ENCODE measurements at places on chromosomes 6 and 20.

GRCh38 chr6:41626917-41627316 is 11.4 kb upstream of the MDFI start:
- DNase-seq, result no peak

DNA sequence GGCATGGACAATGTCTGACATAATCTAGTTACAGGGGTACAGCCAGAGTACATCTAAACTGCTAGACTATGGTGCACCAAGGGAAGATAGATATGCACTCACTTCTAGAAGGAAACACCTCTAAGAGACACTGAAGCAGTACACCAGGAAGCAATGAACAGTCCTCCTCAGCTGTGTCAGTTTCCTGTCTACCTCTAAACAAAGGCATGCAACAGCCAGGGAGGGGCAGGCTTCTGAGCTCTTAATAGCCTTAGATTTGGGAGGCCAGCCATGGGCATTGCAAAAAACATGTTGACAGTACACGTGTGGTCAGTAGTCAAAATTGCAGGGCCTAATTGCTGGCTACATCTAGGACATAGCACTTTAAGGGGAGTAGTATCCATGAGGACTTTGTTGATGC is 21.4 kb downstream of the CRYBG1 start:
- no peak for DNase-seq

DNA sequence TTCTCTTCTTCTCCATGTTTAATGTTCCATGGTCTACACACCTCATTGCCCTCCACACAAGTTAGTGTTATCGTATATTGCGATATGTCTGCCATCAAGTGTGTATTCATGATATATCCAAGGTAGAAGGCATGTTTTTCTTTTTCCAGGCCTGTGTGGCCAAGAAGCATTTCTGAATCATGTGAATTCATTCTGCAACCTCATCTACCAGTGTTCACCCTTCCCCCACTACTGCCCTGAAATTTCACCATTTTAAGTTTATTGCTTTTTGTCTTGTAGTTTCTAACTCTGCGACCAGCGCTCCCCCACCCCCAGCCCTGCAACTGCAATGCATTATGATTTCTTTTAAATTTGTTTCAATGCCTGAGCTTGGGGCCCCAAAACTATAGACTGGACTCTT is 618.0 kb upstream of the FLRT3 start:
- DNase-seq, result no peak

GRCh38 chr6:33481192-33481591 is 26.8 kb downstream of the ZBTB9 start:
- no peak for DNase-seq

DNA sequence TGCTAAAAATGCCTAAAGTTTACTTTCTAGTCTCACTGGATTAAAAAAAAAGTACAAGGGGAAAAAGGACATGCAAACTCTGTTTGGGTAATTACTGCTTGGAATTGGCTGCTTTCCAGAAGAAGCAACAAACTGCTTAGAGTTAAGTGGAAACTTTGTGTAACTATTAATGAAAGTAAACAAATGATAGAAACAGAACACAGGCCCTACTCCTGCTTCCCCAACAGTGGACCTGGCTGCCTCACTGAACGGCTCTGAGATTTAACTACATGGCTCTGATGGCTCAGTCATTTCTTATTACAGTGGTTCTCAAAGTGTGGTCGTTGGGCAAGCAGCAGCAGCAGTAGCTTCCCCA is 108.5 kb downstream of the MAN1A1 start:
- no peak for DNase-seq

DNA sequence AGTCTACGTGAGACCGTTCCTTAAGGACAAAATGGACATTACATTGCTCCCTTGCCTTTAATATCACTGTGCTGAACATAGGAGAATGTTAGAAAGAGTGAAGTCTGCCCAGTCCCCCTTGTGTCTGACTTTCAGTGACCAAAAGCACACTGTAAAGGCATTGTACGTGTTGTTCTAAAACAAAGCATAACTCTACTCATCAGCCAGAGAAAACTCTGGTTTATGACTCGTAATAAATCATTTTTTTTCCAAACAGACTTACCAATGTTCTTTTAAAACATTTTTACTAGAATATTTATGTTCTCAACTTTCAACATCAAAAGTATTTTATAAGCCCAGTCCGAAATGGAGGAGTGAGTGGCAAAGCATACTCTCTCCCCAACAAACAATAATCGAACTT is 262.5 kb downstream of the GJA1 start:
- no peak for DNase-seq

DNA sequence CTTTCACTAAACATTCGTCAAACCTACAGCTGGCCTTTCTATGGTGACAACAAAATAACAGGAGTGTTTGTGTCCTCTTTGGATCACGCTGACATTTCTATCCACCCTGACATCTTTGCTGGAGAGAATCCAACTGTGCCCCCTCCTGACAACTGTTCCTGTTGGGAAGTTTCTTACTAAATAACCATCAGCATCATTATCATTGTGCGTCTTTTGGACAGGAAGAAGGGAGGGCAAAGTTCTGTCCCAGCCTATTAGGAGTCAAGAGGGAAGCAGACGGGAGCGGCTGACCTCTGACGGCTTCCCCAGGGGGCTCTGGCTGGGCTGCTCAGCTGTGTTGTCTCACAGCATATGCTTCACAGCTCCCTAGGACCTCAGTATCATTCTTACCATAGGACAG is 195.9 kb upstream of the SULF2 start:
- no peak for DNase-seq

DNA sequence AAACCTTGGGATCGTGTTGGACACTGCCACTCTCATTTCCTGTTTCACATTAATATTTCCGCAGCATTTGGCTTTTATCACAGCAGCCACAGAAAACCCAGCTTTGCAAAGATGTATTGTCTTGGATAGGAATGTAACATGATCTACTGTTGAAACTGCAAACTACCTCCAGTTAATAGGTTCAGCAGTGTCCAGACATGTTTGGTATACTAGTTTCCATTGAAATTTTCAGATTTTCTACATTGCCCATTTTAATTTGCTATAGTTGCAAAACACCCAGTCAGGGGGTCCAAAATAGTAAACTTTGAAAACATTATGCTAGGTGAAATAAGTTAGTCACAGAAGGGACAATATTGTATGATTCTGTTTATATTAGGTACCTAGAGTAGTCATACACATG is 3.3 kb downstream of the ANKRD6 start:
- no peak for DNase-seq

GRCh38 chr6:158409451-158409850 is 97.2 kb downstream of the TULP4 start:
- no peak for DNase-seq

DNA sequence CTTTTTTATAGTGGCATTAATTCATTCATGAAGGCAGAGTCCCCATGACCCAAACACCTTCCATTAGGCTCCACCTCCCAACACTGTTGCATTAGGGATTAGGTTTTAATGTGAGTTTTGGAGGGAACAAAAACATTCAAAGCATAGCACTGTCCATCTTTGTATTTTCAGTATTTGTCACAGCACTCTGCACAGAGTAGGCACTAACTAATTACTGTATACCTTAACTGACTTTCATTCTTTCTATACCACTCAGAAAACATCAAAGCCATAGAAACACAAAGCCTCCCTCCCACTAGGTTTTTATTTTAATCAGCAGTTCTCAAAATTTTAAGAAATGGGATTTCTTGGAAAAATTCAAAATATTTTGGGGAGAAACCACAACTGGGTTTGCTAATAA is 21.8 kb upstream of the AHI1 start:
- DNase-seq, result no peak

GRCh38 chr6:118591897-118592296 is 43.8 kb downstream of the PLN start:
- no peak for DNase-seq

- no peak for DNase-seq
These were observed 124.8 kb upstream of the SLC2A12 start for GRCh38 chr6:134177236-134177635.

Data from stimulated activated CD4-positive, alpha-beta T cell treated with anti-CD3 and anti-CD28 coated beads, Interleukin-1b, Interleukin-23, amount 100 ng/mL, for 4 hours (primary cell).